Activated T-cell treated with anti-CD3 and anti-CD28 coated beads for 48 hours (primary cell): ENCODE measurements at places on chromosomes 1 and 21.

DNA sequence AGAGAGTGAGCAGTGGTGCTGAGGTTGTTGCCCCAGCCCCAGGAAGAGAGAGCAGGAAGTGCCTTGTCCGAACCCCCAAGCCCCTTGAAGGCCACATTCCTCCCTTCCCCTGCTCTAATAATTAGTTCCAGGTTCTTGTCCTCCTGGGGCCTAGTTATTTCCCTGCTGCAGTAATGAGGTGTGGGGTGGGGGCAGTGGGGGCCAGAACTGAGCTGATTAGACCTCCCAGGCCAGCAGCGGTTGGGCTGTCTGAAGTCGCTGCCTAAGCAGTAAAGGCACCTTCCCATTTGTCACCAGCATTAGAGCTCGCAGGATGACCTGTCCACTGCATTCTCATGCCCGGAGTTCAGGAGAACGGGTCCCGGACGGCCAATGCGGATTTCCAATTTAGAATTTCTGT is 186.5 kb upstream of the CSF3R start:
- no peak for DNase-seq

DNA sequence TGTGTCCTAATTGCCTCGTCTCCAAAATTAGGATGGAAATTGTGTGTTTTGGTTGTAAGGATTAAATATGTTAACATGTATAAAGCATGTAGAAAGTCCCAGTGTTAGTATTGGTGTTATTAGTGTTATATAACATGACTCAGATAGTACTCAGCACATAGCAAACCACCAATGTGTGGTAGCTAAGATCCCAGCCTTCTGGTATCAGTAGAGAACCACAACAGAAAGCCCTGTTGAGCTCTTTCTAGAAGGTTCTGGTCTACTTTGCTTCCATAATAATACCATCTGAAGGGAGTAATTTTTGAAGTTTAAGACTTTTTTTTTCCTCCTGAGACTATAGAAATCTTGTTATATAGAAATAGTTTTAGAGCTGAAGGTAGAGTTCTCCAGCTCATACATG is 259.3 kb upstream of the SGIP1 start:
- no peak for DNase-seq

- DNase-seq, result no peak
Measured at GRCh38 chr1:96361271-96361856, 360.2 kb upstream of the PTBP2 start.

DNA sequence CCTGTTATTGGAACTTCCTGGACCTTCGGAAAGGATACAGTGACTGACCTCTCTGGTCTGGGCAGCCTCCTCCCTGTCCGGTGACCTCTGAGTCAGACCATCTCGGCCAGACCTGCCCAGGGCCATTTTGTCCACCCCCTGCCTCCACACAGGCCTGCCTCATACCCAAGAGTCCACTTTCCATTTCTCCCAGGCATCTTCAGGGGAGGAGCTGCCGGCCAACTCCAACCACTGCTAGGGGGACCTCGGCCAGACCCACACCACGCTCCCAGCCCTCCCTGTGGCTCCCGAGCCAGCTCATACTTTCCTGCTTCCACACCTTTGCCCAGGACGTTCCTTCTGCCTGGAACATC is 29.5 kb upstream of the RUNX3 start:
- no peak for DNase-seq
